GM20000 (cell line): ENCODE measurements at places on chromosomes 1 and 21.

GRCh38 chr1:77322061-77322900, 40.5 kb downstream of the AK5 start:
- no peak for DNase-seq

GRCh38 chr1:39105841-39106765, 80.0 kb downstream of the NDUFS5 start:
- DNase-seq = peak; percentile 62

DNA sequence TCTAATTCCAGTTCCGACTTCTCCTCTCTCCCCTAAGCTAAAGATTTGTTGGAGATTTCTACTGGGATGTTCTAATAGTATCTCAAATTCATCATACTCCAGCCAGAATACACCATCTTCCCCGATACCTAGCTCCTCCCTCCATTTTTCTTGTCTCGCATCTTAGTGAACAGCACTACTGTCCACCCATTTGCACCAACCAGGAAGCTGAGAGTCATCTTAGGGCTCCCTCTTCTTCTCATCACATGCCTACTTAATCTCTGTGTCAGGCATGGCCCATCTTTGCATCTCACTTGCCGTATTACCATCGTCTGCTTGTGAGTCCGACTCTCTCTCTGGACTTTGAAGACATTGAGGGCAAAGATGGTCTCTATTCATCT, 3.5 kb upstream of the TRIM63 start:
- DNase-seq = no peak

DNA sequence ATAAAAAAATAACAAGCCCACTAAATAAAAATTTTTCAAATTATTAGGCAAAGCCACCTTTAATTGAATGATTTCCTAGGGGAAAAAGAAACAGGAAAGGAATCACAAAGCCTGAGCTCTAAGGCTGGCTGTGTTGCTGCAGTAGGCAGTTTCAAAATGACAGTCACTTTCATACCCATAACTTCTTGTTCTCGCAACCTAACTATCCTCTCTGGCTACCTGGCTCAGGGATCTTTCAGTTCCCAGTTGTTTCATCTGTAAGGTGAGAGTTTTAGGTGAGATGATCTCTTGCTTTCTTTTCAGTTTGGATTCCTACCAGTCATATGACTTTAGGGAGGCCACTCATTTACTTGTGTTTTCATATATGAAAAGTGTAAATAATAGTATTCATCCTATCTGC, 226.1 kb downstream of the ASTN1 start:
- DNase-seq = no peak

- DNase-seq = no peak
Measured at GRCh38 chr1:231000201-231000600, 21.3 kb downstream of the ARV1 start.

- no peak for DNase-seq
Measured at GRCh38 chr1:109270623-109271317, 12.2 kb downstream of the PSRC1 start.

- DNase-seq = no peak
Measured at GRCh38 chr21:28742527-28742926, 250.2 kb downstream of the LTN1 start.

GRCh38 chr1:56150441-56151215, 428.7 kb downstream of the PLPP3 start:
- no peak for DNase-seq

GRCh38 chr21:41562101-41563000, 54.4 kb upstream of the TMPRSS2 start:
- no peak for DNase-seq

GRCh38 chr1:170881268-170882265, 53.8 kb upstream of the MROH9 start:
- peak; percentile 7 for DNase-seq

- DNase-seq = no peak
Measured at GRCh38 chr1:119978018-119978505, 81.7 kb upstream of the ADAM30 start.

DNA sequence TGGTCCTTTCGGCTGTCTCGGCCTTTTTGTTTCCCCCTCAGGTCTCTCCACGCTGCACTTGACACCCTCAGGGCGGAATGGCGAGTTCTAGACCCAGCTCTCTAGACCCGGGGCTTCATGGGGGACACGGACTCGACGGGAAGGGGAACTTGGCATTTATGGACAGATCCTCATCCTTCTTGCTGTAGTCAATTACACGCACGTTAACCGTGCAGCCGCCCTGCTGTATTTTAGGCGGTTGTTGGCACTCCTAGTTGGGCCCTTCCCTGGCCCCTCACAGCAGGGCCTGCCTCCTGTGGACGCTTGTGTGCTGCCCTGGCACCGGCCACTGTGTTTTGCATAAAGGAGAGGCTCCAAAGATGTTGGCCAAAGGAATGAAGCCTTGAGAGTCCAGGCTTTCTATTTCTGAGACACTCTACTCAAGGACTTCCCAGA, 558 bp upstream of the BTG3 start:
- peak; percentile 35 for DNase-seq

- DNase-seq = no peak
Measured at GRCh38 chr1:162186026-162186374, 116.5 kb downstream of the NOS1AP start.

DNA sequence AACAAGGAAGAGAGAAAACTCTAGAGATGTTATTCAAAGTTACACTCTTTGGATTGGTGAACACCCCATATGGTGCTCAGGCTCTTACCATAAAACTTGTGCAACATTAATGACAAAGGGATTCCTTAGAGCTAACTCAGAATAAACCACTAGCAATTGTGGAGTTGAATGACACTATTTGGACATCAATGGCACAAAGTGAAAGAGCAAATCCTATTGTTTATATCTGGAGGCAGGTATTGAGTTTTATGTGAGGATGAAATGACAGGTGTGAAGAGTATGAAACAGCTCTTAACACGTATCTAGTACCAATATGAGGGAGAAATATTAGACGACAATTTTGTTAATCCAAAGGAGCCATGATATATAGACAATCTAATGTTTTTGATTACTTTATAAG, 584.9 kb upstream of the PBX1 start:
- DNase-seq = no peak

DNA sequence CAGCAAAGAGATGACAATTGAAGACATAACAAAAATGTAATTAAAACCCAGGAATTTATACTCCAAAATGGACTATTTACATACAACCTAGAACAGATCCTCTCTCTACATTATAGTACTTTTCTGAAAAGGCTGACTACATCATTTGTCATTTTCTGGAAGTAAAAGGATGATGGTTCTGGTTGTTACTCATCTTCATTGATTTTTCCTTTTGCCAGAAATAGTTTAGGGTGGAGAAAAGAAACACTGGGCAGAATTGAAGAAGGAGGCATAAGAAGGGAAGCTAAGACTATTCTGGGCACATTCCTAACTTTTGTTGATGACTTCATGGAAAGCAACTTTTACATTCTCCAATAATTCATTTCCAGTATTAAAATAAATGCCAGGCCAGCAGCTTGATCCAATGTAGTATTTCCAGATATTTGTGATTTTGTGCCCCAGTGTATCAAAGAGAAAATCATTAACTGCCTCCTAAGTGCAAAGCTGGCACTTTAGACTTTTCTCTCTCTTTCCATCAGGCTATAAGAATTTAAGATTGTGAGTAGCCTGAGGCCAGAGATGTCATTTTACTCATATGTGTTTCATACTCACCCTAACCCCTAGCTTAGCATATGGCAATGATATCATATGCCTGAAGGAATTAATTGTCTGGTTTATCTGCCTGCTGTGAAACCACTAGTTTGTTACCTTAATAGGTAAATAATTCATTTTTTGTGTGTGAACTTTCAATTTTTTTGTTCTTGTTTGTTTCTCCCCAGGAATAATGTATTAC, 369.5 kb upstream of the LYPLAL1 start:
- no peak for DNase-seq

GRCh38 chr1:2314803-2315673, 76.3 kb downstream of the MORN1 start:
- peak; percentile 96 for DNase-seq

DNA sequence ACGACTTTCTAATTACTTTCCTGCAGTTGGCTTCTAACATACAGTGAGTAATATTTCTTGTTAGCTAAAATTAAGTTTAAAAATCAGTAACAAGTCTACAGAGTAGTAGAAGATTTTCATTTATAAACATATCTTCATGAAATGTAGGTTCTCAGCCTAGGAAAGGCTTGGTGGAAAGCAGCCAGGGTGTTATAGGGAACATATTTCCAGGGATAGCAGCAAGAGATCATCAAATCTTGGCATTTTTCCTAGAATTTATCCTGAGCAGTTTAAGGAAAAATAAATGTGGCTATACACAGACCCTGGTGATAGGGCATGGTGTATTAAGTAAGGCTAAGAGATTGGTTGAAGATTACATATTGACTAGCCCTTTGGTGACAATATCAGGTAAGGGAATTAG, 203.5 kb upstream of the NEGR1 start:
- no peak for DNase-seq

- DNase-seq = no peak
Measured at GRCh38 chr1:22127248-22127647, 15.6 kb downstream of the WNT4 start.

DNA sequence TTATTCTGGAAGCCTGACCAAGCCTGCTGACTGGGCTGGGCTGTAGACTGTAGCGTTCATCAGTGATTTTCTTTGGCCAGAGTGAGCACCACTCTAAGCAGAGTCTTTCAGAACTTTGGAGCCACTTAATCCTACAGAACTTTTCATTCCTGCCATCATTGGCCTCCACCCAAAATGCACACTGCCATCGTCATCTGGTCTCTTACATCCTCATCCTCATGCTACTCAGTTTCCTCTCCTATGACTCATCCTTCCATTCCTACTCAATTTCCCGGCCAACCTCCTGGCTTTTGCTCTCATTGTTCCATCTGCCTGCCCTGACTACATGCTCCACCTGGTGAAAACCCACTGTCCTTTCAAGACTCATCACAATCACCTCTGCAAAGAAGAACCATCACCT, 233.8 kb upstream of the USP25 start:
- DNase-seq = no peak

DNA sequence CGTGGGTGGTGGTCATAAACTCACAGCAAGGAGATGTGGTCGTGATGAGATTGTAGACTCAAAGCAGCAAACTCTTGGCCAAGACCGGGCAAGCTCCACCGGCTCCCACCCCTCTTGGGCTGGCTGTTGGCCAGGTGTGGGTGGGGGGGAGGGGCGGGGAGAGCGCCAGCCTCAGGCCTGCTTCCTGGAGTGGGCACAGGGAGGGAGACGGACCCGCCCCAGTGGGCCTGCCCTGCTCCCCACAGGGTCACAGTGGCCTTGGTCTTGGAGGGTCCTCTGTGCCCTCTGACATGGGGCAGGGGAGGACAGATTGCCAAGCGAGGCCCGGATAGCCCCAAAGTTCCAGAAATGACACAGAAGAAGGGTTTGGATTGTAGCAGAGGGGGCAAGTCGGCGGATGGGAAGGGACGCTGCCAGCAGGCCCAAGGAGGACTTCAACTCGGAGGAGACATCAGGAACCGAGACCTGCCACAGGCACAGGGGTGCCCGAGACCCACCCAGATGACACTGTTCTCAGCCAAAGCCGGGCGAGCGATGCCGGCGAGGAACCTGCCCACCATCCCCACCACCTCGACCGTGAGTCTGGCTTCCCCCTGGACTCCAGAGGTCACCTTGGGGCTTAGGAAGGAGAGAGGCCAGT, 85.4 kb upstream of the ACTRT2 start:
- DNase-seq = no peak

- no peak for DNase-seq
Measured at GRCh38 chr1:88549536-88549935, 134.5 kb upstream of the PKN2 start.

DNA sequence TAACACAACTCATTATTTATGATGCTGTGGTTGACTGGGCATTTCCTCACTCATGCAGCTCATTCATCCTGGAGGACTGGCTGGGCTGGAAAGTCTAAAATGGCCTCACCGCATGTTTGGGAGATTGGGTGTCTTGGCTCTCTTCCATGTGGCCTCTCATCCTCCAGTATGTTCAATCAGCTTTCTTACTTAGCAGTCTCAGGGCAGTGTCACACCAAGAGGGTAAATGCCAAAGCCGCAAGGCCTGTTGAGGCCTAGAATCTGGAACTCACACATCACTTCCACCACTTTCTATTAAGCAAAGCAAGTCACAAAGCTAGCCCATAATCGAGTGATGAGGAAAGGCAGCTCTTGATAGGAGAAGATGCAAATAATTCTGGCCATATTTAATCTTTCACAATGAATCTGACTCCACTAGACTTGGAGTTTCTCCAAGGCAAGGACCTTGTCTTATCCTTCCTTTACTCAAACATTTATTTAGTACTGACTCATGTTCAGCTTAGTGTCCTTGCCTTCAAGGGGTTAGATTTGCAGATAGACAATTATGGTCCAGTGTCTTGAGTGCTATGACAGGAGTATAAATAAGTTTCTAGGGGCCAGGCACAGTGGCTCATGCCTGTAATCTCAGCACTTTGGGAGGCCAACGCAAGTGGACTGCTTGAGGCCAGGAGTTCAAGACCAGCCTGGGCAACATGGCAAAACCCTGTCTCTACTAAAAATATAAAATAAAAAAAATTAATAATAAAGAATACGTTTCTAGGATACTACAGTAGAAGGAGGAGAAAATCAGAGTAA, 45.1 kb downstream of the TMEM53 start:
- DNase-seq = no peak

GRCh38 chr1:117534995-117535467, 70.8 kb upstream of the TENT5C start:
- peak; percentile 52 for DNase-seq

- DNase-seq = no peak
Measured at GRCh38 chr1:168980180-168980579, 126.3 kb upstream of the ATP1B1 start.

- no peak for DNase-seq
Measured at GRCh38 chr1:169113613-169114119, 7.2 kb downstream of the ATP1B1 start.

- no peak for DNase-seq
Measured at GRCh38 chr1:3671371-3672180, 19.3 kb downstream of the TP73 start.

- no peak for DNase-seq
Measured at GRCh38 chr21:36738489-36739126, 39.7 kb downstream of the SIM2 start.

- DNase-seq = no peak
Measured at GRCh38 chr21:26570203-26570602, 2.9 kb downstream of the CYYR1 start.

- DNase-seq = peak; percentile 60
Measured at GRCh38 chr21:29293495-29293894, 5.2 kb upstream of the BACH1 start.

DNA sequence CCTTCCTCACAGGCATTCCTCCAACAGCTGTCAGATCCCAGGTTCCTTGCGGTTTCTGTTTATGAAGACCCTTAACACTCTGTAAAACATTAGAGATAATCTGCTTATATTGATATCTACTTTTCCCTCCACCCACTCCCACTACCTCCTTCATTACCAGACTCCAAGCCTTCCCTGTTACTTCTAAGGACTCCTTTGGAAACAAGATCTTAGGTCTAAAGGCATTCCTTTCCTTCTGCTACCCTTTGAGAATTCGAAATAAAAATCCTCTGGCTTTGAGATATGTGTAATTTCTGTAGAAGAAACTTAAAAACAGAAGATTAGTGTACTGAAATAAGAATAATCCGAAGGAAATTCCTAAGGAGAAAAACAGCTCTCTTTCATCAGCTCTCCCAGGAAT, 23.7 kb upstream of the LYPLAL1 start:
- no peak for DNase-seq

- no peak for DNase-seq
Measured at GRCh38 chr1:219476716-219477115, 136.2 kb downstream of the ZC3H11B start.
